Hematopoietic multipotent progenitor cell treated with erythropoietin and hydrocortisone succinate and interleukin-3 and kit ligand, for 4 days (in vitro differentiated cells): ENCODE measurements at places on chromosomes 16 and 17.

DNA sequence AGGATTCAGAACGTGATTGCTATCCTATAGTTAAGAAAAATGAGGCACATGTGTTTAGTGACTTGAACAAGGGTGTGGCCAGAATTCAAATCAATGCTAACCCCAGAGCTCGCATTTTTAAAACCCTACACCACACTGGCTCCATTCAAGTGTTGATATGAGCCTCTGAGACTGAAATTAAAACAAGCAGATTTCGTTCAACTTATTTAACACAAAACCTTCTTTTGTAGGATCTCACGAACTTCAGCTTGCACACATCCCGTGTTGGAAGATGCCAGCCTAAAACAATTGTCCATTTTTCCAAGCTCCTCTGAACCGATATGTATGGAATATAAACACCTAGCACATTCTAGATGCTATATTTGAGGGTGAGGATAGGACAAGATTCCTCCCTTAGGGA is 231.0 kb upstream of the IRX5 start:
- DNase-seq = no peak

DNA sequence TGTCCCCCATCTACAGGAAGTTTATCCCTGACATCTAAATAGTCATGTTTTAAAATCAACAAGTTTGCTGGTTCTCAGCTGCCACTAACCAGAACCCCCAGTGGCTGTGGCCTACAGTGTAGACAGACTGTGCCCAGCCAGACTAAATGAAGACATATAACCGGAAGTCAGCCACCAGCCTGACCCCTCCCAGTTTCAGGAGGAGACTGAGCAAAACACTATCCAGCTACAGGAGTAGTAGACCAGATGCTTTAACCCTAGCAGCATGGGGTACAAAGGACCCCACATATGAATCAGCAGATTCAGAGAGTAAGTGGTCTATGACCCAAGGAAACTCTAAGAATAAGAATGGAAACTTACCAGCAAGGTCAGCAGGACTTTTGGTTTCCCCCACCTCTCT is 83.4 kb downstream of the HIC1 start:
- peak; percentile 71 for DNase-seq

GRCh38 chr16:57123974-57124674 is 31.7 kb downstream of the CPNE2 start:
- DNase-seq = no peak

DNA sequence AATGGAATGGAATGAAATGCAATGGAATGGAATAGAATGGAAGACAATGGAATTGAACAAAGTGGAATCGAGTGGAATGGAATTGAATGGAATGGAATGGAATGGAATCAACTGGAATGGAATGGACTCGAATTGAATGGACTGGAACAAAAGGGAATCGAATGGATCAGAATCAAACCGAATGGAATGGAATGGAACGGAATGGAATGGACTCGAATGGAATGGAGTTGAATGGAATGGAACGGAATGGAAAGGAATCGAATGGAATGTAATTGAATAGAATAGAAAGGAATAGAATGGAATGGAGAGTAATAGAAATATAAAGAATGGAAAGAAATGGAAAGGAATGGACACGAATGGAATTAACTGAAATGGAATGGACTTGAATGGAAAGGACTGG is 475.2 kb upstream of the WSB1 start:
- DNase-seq = peak; percentile 5

GRCh38 chr17:48071654-48072053 is 23.5 kb downstream of the NFE2L1 start:
- DNase-seq = no peak

DNA sequence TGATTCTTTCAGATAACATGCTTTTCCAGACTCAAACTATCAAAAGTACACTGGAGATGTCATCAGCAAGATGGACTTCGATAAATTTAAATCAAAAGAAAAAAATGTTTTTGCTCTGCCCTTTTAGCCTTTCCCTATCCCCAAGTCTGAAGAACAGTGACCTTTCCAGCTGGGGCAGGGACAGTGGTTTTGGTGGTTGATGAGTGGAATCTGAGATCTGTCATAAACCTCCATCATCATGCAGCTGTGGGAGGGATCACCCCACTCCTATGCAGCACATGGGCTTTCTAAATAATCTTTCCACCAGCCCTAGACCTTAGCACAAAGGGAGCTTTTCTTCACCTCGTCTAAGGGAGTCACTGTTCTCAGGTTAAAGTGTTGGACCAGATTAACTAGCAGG is 869.5 kb upstream of the SOX9 start:
- DNase-seq = no peak

DNA sequence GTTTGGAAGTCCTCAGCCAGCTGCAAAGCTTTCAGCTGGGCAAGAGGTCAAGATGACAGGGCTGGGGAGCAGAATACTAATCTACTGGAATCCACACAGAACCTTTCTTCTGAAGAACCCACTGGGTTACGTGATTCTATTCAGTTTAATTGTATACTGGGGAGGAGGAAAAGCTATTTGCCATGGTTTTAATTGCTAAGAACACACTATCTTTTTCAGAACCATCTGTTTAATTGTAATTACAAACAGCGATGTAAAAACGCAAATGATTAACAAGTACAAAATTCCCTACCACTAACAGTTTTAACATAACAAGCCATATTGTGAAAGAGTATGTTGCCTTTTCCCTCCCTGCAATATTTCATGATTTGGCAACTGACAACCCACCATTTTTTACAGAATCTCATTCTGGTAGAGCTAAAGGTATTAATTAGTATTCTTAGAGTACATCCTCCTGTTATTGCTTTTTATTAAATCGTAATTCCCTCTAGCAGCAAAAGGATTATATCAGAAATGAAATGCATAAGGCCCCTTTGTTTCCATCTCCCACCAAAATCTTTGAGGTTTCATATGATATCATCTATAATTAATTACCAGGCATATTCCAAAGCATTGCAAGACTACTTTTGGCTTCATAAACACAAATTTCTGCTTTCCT is 12.1 kb downstream of the HYDIN start:
- DNase-seq = no peak

- no peak for DNase-seq
Observed at GRCh38 chr16:79472426-79472825, 128.1 kb downstream of the MAF start.

DNA sequence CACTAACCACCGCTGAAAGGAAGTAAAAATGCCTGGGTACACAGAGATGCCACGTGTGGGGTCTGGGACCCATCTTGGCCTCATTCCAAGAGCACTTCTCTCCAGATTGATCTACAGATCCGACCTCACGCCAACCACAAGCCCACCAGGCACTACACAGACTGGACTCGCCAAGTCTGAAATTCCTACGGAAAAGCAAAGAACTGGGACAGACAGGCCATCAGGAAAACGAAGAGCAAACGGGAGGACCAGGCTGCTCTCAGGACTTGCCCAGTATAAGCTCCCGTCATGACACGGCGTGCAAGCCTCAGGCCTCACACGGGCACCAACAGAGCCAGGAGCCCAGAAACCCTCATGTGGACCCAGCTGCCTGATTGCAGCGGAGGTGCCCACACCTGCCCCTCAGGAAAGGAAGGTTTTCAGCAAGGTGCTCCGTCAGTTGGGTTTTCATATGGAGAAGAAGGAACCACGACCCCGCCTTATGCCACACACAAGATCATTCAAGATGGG is 20.1 kb upstream of the C16orf95 start:
- peak; percentile 67 for DNase-seq

DNA sequence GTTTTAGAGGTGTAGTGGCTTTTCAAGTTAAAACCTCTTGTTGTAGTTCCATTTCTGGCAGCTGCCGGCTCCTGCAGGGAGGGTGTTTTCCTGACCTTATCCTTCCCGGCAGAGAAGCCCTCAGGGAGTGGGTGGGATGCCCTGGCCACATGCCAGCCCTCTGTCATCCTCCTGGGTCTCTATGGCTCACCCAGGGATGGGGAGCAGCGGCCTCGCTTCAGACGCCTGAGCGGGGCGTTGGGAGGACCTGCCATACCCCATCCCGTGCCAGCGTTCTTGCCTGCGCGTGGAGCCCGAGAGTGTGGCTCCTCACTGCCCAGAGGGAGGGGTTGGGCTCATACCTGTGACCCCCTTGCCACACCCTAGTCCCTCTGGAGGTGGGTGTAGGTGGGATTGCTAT is 11.9 kb downstream of the KCNJ12 start:
- DNase-seq = no peak

- DNase-seq = peak; percentile 46
Observed at GRCh38 chr16:22198547-22199293, 7.4 kb upstream of the EEF2K start.

DNA sequence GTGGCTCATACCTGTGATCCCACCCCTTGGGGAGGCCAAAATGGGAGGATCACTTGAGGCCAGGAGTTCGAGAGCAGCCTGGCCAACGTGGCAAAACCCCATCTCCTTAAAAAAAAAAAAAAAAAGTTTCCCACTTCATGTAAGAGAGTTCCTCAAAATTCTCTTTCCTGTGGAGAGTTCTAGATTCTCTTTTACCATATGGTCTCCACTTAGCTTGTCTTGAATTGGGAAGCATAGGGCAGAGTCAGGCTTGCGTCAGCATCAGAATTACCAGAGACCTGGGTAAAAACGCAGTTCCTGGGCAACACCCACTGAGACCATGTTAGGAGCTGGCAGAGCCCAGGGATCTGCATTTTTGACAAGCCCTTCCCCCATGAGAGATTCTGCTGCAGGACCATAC is 158.4 kb downstream of the CCDC182 start:
- DNase-seq = no peak

- DNase-seq = no peak
Observed at GRCh38 chr17:79977708-79978547, 57.7 kb downstream of the TBC1D16 start.

- DNase-seq = no peak
Observed at GRCh38 chr17:31653691-31654090, 205.4 kb downstream of the COPRS start.

- DNase-seq = no peak
Observed at GRCh38 chr17:80683625-80684104, 139.0 kb downstream of the RPTOR start.

GRCh38 chr17:17782523-17783115 is 54.2 kb downstream of the SREBF1 start:
- peak; percentile 30 for DNase-seq

DNA sequence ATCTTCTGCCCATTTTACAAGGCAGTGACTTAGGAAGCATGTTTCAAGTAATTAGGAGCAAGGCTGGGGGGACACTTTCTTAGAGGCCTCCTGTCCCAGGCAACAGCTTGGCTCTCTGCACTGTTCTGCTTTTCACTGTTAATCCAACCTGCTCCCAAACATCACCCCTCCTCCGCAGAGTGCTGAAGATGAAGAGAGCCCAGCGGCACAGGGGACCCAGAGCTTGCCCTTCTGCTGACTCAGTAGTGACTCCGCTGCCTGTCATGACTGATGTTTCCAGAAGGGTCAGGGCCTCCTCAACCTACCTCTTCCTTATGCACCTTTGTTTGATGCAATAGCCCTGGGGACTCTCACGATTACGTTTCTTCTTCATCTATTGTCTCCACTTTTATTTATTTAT is 38.9 kb upstream of the NDRG4 start:
- DNase-seq = no peak

DNA sequence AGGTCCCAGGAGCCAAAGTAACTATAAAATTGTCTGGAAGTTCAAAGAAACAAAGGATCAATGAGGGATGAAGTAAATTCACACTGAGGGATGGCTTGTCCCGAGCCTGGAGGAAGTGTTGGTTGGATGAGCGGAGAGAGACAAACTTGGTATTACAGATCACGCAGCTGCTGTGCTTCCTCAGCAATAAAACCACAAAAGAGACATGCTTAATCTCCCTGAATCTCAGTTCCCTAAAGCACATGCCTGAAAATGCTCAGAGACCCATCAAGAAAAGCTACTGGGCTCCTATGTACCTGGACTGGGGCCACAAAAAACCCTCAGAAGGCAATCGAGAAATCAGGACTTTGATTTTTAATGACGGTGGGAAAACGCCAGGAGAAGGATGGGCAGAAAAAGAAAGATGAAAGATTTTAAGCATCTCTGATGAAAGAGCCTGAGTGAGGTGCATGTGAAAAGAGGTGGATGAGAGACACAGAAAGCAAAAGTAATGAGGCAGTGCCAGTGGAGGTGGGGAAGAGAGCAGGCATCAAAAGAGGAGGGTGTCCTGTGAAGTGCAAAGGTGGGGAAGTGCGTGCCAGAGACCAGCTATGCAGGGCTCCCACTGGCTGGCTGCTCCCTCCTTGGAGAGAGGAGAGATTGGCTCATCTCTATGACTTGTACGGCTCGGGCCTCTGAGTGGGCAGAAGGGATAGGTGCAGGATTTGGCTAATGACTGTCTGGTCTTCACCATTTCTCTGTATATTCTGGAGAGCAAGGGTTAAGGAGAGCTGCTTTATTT is 143.7 kb downstream of the ABCC12 start:
- DNase-seq = no peak

DNA sequence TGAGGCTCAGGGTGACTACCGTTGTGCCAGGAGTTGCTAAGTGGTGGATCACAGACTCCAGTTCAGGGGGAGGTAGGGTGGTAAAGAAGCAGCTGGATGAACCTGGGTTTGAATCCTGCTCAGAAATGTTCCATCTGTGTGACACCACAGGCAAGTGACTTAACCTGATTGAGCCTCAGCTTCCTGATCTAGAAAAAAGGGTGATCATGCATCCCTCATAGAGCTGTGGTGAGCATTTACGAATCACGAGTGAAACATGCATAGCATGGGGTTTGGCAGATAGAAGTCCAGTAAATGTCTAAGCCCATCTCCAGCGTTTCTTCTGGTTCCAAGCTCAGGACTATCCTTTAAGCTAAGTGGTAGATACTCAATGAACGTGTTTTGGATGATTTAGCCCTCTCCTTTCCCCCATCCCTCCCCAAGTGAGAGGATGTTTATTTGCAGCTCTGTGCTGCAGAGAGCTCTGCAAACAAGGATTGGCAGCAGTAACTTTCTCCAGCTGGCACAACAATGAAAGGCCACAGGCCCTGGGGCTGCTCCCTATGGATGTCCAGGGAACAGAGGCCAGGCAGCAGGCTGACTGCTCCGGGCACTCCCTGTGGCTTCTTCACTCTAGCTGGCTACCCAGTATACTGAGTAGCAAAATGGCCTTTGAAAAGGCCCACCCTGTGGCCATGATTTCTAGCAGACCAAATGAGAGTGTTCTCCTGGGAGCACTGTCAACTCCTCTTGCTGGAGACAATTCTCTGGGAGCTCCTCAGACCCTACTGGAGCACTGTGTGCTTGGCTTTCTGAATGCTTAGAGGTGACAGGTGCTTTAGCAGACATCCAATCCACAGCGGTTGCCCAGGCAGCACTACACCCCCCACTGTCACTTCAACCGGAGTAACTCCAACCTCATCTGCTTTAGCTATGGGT is 21.3 kb downstream of the CA4 start:
- no peak for DNase-seq

GRCh38 chr17:59093702-59094231 is 12.9 kb downstream of the TRIM37 start:
- DNase-seq = no peak

GRCh38 chr17:75319904-75320691 is 30.9 kb upstream of the SLC25A19 start:
- no peak for DNase-seq

GRCh38 chr17:17661834-17662385 is 19.3 kb upstream of the RAI1 start:
- DNase-seq = no peak

GRCh38 chr17:60390186-60390585 is 1.7 kb downstream of the USP32 start:
- peak; percentile 54 for DNase-seq
